ENCODE measurements at places on chromosomes 13 and 19. TPM values are rescaled to one million over a fixed set of nuclear protein-coding genes. Genes with fewer than 3 reads are reported as not detected.

GRCh38 chr19:44752816-44753625 is 4.5 kb downstream of the BCL3 start:
- peak; percentile 94 for DNase-seq

DNA sequence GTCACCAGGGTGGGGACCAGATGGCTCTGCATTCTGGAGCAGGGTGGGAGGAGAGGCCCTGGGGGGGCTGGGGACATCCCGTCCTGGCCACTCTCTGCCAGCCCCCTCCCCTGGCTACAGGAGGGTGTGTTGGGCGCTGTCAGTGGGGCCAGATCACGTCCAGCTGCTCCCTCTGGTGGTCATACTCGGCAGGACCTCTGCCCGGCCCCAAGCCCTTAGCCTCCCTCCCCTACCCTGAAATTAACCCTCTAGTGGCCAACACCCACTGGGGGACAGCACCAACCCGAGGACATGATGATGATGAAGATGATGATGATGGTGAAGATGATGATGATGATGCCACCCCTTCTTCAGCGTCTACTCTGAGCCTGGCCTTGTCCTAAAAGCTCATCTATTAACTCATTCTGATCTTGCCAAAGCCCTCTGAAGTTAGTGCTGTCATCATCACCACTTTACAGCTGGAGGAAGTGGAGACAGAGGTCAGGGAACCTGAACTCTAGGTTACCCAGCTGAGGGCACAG is 590 bp upstream of the LGI4 start:
- DNase-seq = peak; percentile 90

DNA sequence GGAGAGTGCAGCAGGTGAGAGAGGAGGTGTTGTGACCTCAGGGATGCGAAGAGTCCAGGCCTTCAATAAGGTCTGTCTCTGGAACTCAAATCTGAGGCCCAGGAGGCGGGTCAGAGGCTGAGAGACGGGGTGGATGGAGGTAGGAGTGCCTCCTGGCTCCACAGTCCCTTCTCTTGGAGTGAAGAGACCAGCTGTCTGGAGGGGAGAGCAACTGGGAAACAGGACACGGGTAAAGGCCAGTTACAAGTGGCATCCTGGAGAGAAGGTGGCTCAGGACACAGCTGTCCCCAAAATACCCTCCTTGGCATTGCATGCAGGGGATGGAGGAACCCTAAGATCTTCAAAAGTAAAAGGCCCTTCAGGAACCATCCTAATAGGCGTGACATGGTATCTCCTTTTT is 19.2 kb downstream of the PDE4A start:
- DNase-seq = no peak

The SLC10A2 gene
- total RNA-seq = not detected

The COX7A1 gene
- total RNA-seq = 74.9 TPM

The GJB2 gene
- not detected for total RNA-seq

The ZNF442 gene
- total RNA-seq = 2.9 TPM

GRCh38 chr13:23541221-23541824 is 28.9 kb upstream of the TNFRSF19 start:
- no peak for DNase-seq

DNA sequence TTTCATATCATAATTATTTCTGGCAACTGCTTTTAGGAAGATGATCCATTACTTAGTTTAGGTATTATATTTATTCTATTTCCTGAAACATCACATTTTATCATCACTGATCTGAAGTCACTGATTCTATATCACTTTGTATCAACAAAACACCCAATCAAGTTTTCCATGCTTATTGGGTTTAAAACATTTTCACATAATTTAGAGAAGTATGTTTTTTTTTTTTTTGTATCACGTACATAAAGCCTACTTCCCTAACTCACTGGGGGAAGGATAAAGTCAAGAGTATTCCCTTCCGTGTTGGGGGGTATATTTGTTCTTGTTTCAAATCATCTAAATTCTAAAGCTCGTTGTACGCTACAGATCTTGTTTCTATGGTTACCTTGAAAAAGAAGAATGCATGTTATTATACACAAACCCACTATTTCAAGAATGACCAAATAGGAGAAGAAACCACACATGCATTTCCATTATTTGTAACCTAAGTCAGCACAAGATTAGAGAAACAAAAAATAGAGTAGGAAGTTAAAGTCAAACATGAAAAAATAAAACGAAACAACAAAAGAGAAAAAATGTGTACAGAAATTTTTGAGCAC is 637.2 kb upstream of the MIR17HG start:
- no peak for DNase-seq

The PPP2R1A gene
- 163 TPM for total RNA-seq

- no peak for DNase-seq
Measured at GRCh38 chr19:40778706-40779284, 748 bp downstream of the RAB4B start.

DNA sequence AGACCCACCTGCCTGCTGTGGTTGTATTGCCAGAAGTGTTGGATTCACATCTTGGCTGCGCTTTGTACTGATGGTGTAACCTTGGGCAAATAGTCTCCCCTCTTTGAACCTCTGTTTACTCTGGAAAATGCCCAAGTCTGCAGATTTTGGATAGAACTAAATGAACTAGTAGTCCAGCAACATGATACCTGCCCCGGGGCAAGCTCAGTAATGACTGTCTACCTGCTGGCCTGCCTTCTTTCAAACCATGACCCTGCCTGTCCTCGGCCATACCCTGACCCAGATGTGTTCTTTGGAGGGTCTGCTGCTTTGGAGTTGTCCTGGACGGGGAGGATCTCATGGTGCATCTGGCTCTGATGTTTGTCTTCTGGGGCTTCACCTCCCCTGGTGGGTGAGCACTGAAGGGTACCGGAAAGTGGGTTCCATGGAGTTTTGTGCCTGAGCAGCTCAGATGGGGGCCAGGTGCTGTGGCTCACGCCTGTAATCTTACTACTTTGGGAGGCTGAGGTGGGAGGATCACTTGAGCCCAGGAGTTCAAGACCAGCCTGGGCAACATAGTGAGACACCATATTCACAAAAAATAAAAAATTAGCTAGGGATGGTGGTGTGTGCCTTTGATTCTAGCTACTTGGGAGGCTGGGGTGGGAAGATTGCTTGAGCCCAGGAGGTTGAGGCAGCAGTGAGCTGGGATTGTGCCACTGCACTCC is 59.5 kb downstream of the TNFRSF19 start:
- DNase-seq = no peak

The GRIK5 gene
- 8.4 TPM for total RNA-seq

DNA sequence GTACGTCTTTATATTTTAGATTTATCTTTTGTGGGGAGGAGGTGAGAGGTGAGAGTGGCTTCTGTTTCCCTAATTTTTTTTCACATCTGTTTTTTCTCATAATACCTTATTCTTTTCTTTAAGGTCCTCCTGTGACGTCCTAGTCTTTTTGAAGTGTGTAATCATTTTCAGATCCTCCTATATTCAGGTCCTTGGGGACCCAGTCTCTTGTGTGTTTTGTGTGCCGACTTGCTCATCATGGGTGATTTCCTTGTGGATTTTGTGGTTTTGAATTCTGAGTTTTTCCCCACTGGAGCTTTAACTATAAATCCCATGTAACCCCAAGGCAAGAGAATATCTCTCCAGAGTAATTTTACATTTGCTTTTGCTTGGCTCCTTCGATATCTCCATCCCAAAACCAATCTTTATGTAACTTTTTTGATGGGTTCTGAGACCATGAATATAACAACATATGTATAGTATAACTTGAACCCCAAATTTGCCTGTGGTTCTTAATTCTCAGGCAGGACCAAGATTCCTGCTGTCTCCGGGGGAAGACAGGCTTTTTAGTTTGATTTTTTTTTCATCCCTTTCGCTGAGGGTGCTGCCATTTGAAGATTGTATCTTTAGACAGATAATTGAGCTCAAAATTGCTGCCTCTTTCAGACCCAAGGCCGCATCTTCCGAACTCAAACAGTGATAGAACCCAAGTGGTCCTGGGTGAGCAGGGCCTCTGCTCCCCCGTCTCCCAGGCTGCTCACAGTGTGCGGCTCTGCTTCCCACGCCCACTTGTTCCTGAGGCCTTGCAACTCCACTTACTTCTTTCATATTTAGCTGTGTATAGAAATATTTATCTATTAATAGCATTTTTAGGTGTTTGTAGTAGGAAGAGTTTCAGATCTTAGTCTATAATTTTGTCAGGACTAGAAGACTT is 59.1 kb upstream of the GPR183 start:
- no peak for DNase-seq

The SIGLEC6 gene
- 2.1 TPM for total RNA-seq
